ENCODE measurements at places on chromosomes 2 and 18.

DNA sequence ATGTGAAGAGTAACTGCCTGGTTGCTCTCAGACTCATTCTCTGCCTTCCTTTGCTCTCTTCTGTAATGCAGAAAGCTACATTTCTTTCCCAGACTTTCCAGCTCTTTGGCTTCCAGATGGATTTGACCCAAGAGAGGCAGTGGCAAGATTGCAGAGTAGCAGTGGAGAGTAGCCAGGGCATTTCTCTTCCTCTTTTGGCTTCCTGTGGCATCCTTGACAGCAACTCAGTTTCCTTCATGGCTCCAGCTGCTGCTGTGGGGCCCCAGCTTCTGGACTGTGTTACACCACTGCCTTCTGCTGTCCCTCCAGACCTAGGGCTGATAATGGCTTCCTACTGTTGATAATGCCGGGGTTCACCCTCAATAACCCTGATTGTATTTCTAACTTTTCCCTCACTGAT is 469.4 kb upstream of the SPRED2 start:
- no peak for DNase-seq

DNA sequence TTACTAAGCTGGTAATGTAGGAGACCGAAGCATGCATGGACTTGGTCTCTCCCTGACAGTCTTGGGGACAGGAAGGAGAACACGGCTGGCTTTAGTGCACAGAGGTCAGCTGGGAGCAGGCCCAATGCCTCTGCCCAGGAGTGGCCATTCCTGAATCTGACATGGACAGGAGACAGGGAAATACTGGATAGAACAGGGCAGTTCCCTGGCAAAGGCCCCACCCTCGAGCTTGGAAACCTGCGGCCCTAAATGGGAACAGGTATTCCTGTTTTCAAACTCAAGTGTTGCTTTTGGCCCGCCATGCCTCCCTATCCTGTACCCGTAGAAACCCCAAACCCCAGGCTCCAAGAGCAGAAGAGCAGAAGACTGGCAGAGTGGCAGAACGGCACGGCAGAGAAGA is 107.4 kb downstream of the ZNF516 start:
- DNase-seq, result no peak

DNA sequence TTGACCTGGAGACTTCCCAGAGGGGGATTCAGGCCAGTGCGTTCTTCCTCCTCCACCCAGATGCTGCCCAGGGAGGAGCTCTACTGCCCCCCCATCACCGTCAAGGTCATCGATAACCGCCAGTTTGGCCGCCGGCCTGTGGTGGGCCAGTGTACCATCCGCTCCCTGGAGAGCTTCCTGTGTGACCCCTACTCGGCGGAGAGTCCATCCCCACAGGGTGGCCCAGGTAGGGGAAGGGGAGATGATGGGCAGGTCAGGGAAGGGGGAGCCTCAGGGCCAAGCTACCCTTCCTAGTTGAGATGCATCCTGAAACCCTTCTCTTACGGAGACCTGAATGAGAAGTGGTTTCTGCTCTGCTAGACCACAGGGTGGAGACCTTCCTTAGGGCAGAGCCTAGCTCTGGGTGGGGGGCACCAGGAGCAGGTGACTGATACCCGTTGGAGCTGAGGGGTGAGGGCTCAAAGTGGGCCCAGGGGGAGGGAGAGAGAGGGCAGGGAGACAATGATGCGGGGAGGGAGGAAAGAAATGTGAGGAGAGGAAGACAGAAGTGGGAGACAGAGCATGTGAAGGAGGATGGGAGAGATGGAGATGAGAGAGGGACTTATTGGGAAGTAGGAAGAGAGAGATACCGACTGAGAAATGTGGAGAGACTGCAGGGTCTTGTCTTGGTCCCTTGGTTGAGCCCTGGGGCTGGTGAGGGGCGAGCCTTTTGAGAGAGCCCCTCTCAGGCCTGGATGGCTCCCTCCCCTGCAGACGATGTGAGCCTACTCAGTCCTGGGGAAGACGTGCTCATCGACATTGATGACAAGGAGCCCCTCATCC is 159.4 kb downstream of the DYSF start:
- DNase-seq, result no peak

GRCh38 chr2:15835991-15836688 is 104.2 kb upstream of the MYCN start:
- no peak for DNase-seq

DNA sequence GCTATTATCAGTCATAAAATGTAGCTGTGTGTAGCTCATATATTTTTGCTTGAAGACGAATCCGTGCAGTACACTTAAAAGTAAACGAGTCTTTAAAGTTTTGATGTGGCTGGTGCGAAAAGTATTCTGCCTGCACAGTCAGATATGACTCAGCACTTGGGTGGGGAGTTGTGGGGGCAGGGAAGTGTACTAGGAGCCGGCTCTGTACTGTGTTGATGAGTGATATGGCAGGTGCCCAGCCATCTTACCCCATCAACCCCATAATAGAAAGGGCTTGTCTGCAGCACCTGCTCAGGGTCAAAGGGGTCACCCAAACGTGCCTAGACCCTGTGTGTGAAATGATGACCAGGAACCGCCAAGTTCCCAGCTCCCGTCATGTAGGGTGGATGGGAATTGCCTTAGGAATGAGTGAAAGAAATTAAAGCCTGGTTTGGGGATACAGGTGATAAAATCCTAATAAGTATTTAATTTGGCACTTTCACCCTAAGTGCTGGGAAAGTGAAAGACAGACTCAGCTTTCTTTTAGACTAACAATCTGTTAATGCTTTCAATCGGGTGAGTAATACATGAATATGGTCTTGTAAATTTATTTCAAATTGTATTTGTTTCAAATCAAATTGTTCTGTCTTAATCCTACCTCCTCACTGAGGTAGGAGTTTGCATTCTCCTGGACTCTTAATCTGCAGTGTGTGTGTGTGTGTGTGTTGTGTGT is 48.0 kb downstream of the BCL2L11 start:
- DNase-seq, result peak; percentile 59

DNA sequence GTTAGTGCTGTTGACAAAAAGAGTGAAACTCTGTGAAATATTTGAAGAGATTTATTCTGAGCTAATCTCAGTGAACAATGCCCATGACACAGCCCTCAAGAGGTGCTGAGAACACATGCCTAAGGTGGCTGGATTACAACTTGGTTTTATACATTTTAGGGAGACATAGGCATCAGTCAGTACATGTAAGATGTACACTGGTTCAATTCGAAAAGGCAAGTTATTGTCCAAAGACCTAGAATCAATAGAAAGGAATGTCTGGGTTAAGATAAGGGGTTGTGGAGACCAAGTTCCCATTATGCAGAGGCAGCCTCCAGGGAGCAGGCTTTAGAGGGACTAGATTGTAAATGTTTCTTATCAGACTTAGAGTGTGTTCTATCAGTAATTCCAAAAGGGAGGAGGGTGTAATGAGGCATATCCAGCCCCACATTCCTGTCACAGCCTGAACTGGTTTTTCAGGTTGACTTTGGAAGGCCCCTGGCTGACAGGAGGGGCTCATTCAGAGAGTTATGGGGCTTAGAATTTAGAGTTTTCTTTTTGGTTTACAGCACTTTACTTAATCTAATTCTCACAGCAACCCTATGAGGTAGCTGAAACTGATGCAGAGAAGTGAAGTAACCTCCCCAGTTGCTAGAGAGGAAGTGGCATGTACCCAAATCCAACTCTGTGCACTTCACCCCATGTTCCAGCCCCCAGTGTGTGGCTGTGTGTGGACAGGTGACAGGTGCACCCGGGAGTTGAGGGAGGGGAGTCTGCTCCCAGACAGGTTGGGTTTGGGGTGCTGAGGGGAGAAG is 28.3 kb upstream of the ASAP2 start:
- DNase-seq, result no peak

GRCh38 chr18:53745224-53745967 is 479.1 kb downstream of the MBD2 start:
- no peak for DNase-seq

- DNase-seq, result no peak
These were observed 37.8 kb downstream of the SRSF7 start for GRCh38 chr2:38713338-38713737.

DNA sequence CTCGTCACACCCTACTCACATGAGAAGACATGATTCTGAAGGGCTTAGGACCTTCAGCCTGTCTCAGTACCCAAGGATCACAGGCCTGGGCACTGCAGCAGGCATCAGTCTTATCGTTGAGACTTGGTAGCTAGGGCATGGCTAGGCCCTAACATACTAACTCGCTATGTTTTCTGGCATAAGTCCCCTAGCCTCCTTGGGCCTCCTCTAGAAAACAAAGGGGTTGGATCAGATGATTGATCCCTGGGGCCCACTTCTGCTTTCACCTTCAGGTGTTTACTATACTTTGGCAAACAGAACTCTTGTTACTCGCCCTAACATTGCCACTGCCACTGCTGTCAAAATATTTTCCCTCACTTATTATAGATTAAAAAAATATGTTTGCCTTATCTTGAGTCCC is 44.2 kb downstream of the VSNL1 start:
- no peak for DNase-seq

- DNase-seq, result no peak
These were observed 27.0 kb downstream of the KLF7 start for GRCh38 chr2:207138627-207139297.

DNA sequence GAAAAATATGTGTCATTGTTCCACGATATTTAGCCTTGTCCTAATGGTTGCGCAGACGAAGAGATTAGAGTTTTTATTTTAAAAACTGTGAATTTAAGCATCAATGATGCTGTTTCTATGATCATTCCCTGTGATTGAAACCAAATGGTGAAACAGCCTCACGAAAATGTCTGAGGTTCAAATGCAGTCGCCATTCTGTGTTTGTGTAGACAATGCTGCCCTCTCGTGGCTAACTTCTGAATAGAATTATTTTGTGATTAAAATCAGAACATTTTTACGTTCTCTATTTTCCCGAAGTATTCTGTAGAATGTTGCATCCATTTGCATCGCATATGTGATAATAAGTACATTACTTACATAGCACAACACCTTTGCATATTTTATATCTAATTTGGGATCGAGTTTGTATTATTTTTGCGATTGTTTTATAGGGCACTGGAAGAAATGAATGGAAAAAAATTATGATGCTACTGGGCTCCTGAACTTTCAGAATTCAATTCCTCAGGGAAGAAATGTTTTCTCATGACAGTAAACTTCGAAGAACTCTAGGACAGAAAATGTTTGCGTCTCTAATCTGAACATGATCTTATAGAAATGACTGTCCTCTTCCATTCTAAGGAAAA is 54.8 kb upstream of the CREB1 start:
- peak; percentile 20 for DNase-seq

- no peak for DNase-seq
These were observed 600.5 kb downstream of the CNTNAP5 start for GRCh38 chr2:124625561-124625960.

DNA sequence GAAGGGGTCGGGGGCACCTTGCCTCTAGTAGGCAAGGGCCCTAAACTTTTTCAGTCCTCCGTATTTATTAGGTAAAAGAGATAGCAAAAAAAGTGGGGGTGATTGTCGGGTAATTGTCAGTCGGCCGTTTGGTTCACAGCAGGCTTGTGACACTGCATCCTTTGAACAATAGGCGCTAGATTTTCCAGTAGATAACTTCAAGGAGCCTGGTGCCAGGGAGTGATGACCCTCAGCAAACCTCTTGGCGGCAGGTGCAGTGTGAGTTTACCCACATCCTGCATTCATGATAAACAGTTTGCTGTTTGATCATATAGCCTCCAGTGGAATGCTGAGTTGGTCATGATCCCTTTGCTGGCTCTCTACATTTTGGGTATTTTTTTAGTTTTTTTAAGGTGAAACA is 22.9 kb downstream of the SERPINB8 start:
- no peak for DNase-seq

- DNase-seq, result no peak
These were observed 86.8 kb upstream of the SPHKAP start for GRCh38 chr2:228268301-228268700.

DNA sequence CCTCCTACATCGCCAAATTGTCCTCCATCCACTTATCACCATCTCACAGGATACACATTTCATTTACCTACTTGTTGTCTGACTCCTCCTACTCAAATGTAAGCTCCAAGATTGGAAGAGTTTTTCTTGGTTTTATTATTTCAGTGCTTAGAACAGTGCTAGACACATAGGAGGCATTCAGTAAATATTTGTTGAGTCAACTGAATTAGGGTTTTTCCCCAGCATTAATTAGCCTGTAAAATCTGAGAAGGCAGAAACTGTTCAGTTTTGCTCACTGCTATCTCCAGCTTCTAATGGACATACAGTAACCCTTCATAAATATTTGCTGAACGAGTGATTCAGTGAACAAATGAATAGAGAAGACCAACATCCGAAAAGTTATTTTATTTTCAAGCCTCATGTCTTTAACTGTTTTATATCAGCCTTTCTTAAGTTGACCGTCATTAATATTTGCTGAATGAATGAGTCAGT is 800 bp downstream of the TTC21B start:
- no peak for DNase-seq

- no peak for DNase-seq
These were observed 1.1 kb downstream of the ITGAV start for GRCh38 chr2:186590759-186591505.

- no peak for DNase-seq
These were observed 112.3 kb downstream of the RAB3GAP1 start for GRCh38 chr2:135164431-135164830.

GRCh38 chr2:12044857-12045256 is 298.4 kb downstream of the LPIN1 start:
- DNase-seq, result no peak

GRCh38 chr2:131542438-131543384 is 15.0 kb downstream of the CCDC74A start:
- no peak for DNase-seq

DNA sequence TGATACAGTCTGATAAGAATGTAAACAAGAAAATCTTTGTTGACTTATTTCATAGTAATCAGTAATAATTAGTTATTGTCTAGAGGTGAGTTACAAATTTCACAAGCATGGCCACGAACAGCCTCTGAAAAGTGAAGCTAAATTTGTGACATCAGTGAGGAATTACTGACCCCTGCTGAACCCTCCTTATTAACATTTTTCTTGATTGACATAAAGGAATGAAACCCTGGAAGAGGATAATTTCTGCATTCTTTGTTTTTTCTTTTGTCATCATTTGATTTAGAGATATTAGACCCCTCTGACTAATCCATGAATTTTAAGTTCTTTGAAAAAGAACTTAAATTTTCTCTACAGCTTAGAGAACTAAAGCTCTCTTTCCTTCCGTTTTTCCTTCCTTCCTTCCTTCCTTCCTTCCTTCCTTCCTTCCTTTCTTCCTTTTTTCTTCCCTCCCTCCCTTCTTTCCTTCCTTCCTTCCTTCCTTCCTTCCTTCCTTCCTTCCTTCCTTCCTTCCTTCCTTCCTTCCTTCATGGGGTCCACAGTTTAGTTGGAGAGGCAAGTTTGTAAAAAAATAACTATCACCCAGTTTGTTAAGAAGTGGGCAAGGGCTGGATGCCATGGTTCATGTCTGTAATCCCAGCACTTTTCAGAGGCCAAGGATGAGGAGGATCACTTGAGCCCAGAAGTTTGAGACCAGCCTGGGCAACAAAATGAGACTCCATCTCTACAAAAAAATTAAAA is 387.0 kb downstream of the MTX2 start:
- DNase-seq, result no peak

GRCh38 chr2:135636982-135637381 is 104.7 kb upstream of the UBXN4 start:
- DNase-seq, result no peak

GRCh38 chr2:96575785-96576456 is 39.4 kb downstream of the ARID5A start:
- DNase-seq, result no peak

Measured in activated gamma-delta T cell treated with anti-CD3 and anti-CD28 coated beads, Interleukin-2, amount 50 U/mL, for 16 hours (primary cell).